ENCODE measurements at places on chromosomes 3 and 15.

GRCh38 chr3:41362638-41363559 lies 163.6 kb downstream of the CTNNB1 start:
- DNase-seq, result no peak

GRCh38 chr3:169260296-169260695 lies 403.2 kb downstream of the MECOM start:
- no peak for DNase-seq

GRCh38 chr15:45326280-45326679 lies 52.1 kb downstream of the GATM start:
- no peak for DNase-seq

DNA sequence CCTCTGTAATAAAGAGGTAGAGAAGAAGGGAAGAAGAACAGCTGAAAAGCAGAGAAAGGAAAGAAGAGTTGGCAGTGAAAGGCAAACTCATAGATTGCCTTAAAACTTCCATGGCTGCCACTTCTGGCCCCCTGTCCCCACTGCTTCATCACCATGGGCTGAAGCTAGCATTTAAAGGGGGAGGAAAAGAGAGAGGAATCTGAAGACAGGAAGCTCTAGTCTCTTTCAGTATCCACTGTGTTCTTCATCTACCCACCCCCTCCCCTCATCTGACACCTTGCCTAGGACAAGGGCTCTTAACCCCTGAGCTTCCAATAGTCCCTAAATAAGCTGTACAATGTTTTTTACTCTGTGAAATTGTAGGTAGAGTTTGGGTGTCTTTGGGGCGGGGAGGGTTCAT lies 60.6 kb downstream of the ALCAM start:
- DNase-seq, result no peak

GRCh38 chr15:74327756-74328155 lies 39.7 kb downstream of the CYP11A1 start:
- no peak for DNase-seq

GRCh38 chr15:54289590-54290136 lies 311.4 kb downstream of the UNC13C start:
- peak; percentile 5 for DNase-seq

GRCh38 chr3:195859061-195859845 lies 47.5 kb upstream of the MUC4 start:
- DNase-seq, result peak; percentile 89

GRCh38 chr15:37100966-37101215 lies 542 bp upstream of the MEIS2 start:
- DNase-seq, result peak; percentile 76

GRCh38 chr15:74727727-74728126 lies 2.4 kb upstream of the CYP1A1 start:
- DNase-seq, result no peak

DNA sequence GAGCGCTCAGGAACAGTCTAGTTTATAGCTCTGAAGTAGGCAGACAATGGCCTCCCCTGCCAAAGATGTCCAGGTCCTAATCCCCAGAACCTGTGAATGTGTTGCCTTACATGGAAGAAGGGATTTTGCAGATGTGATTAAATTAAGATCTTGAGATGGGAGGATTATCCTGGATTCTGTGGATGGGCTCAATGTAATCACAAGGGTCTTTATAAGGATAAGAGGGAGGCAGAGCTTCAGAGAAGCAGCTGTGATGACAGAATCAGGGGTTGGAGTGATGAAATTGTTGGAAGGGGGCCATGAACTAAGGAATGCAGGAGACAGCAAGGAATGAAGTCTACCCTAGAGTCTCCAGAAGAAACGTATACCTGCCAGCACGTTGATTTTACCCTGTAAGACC lies 14.0 kb upstream of the GK5 start:
- no peak for DNase-seq

- no peak for DNase-seq
Measured at GRCh38 chr3:151011427-151011826, 38.9 kb upstream of the CLRN1 start.

GRCh38 chr3:36866368-36866767 lies 78.5 kb downstream of the TRANK1 start:
- no peak for DNase-seq

GRCh38 chr15:91919014-91919534 lies 65.6 kb downstream of the SLCO3A1 start:
- DNase-seq, result no peak

Data from GM20000 (cell line).